ENCODE measurements at places on chromosomes 6 and 20.

GRCh38 chr6:3609388-3609787, 142.1 kb downstream of the PXDC1 start:
- DNase-seq = no peak

DNA sequence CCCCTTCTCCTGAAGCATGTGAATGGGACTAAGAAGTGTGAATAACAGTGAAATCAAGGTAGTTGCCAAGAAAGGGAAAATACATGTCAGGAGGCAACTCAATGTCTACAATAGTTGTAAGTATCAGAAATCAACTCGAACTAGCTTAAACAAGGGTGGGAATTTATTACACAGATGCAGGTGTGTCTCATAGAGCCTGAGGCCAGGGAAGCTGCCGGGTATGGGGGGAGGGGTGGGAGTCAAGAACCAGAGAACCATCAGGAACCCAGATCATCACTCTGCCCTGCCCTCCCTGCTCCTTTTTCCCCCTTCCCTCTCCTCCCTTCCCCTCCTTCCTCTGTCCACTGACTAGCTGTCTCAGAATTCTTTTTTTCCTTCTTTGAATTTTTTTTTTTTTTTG, 34.9 kb upstream of the BMP6 start:
- DNase-seq = no peak

- peak; percentile 63 for DNase-seq
Measured at GRCh38 chr6:155121699-155122098, 126.6 kb downstream of the TIAM2 start.

GRCh38 chr6:32112431-32112980, 3.4 kb upstream of the TNXB start:
- DNase-seq = no peak

DNA sequence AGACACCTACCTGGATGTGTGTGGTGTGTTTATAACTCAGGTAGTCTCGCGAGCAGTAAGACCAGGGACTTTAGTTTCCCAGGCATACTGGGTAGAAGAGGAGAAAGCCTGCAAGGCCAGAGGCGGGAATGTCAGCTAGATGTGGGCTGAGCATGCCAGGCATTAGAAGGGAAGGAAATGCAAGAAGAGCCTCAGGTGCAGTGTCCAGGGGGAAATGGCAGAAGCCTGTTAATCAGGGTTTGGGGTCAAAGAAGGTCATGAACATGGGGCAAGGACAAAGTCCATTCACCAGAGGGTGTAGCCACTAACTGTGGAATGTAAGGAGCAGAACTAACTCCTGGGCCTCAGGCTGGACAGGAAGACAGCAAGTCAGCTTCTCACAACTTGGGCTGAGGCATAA, 305.0 kb downstream of the SMOC2 start:
- DNase-seq = no peak

GRCh38 chr6:166024252-166024651, 143.4 kb downstream of the TBXT start:
- no peak for DNase-seq

DNA sequence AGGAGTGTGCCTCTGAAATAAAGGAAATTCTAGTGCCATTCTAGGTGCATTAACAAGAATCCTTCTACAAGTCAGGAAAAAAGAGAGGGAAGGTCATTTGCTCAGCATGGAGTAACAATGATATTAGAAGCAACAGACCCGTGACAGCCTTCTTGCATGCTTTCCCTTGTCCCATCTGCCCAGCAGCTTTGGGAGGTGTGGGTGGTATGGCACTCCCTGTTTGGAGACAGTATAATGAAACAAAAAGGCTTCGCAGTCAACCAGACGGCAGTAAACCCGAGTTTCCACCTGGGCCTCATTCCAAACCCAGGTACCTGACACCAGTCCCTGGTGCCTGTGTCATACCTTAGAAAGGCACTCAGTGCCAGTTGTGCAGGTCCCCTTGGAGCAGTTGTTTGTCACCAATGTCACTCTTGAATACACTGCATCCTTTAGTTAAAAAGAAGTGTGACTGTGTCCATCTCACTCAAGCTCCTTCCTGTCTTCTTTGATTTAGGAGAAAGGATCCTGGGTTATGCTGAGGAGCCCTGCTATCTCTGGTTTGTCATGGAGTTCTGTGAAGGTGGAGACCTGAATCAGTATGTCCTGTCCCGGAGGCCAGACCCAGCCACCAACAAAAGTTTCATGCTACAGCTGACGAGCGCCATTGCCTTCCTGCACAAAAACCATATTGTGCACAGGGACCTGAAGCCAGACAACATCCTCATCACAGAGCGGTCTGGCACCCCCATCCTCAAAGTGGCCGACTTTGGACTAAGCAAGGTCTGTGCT, 14.7 kb downstream of the STK35 start:
- no peak for DNase-seq

DNA sequence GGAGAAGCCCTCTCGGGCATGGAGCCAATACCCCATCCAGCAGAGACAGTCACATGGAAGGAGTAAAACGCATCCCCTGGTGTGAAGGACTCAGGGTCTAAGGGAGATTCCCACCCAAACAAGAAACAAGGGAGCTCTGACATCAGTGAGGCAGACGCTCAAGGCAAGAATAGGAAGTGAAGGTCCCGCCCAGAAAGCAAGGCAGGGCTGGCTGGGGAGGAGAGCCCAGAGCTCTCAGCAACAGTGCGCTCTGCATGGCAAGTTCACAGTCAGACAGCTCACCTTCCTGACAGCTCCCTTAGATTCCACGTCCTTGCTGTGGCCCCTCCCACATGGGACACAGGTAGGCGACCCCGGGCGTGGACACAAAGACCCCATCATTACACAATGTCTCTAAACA, 85.6 kb downstream of the TTLL2 start:
- DNase-seq = no peak

DNA sequence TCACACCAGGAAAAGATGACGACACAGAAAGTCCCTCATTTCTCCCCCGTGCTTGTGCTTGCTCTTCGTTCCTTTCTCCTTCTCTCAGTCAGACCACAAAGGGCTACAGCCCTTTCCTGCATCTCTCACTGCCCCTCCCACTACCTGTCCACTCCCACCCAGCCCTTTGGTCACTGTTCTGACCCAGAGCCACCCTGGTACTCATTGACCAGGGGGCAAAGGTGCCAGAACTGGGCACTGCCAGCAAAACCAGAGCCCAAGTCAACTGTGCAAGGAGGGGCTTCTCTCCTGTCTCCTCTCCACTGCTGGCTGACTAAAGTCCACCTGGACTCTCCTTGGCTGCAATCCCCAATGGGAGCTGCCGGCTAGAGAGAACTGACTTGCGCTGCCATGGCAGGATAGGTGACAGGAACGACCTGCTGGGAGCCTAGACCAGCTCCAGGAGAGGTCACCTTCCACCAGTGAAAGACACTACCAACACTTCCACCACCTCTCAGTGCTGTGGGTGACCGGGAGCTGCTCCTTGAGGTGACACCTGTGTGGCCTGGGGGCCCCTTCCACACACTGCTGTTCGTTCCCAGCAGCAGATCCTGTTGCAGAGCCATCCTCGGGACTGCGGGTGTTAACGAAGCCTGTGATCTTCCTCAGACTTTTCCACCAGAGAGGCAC, 32.8 kb downstream of the KCNK17 start:
- DNase-seq = no peak

- DNase-seq = no peak
Measured at GRCh38 chr6:147837540-147837939, 329.1 kb downstream of the SAMD5 start.

DNA sequence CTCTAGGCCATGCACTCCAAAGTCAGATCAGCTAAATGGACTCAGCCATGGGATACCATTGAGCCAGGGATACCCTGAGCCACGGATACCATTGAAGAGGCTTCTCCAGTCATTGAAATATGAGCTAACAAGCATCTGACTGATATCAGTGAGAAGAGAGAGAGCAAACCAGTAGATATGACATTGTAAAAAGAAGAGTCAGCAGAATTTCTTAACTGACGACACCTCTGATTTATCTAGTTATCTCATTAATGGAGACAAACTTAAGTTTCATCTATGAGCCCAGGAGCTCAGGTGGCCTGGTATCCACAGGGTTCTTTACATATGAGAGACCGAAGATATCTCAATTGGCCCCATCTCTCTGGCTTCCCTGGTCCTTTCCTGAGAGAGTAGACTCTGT, 140.6 kb downstream of the TBC1D7 start:
- no peak for DNase-seq

GRCh38 chr6:21005816-21006570, 471.7 kb downstream of the CDKAL1 start:
- peak; percentile 49 for DNase-seq

DNA sequence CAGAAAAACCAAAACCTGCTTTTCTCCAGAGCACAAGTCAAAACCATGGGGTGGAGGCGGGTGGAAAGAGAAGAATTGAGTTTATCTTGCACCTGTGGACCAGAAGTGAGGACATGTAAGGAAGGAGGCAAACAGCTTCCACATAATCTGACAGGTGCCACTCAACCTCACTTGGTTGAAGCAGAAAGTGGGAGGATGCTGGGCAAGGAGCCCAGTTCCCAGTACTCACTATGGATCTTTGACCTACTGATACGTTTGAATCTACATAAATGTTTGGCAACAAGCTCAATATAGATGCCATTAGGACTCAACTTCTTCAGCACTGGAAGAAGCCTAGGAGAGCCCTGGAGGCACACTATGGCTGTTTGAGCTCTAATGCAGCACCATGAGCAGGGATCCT, 285.5 kb downstream of the KIF16B start:
- DNase-seq = no peak

All from GM03348 (cell line).